ENCODE measurements at places on chromosomes 5 and 9.

DNA sequence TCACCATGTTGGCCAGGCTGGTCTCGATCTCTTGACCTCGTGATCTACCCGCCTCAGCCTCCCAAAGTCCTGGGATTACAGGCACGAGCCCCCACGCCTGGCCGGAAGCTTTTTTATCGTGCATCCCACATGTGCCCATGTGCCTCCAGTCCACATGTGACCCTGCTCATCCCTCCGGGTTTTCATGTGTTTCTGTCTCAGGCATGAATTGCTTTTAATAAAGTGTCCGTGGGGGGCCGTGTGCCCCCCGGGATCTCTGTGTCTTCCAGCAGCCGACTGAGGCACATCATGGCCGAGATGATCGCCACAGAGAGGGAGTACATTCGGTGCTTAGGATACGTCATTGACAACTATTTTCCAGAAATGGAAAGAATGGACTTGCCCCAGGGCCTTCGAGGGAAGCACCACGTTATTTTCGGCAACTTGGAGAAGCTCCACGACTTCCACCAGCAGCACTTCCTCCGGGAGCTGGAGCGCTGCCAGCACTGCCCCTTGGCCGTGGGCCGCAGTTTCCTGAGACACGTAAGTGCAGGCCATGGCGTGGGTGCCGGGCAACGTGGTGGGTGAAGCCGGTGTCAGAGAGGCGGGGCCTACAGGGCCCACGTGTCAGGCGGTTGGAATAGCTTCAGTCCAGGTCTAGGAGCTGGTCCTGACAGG lies 22.1 kb upstream of the LRRC14B start:
- DNase-seq, result no peak

GRCh38 chr9:35748858-35749514 lies at the start of the genes GBA2 and RGP1:
GBA2 (minus strand) TSS chr9:35749228; CDS start chr9:35748704, 524 bp downstream.
RGP1 (plus strand) TSS chr9:35749287; CDS start chr9:35749756, 469 bp downstream.
- peak; percentile 68 for DNase-seq

DNA sequence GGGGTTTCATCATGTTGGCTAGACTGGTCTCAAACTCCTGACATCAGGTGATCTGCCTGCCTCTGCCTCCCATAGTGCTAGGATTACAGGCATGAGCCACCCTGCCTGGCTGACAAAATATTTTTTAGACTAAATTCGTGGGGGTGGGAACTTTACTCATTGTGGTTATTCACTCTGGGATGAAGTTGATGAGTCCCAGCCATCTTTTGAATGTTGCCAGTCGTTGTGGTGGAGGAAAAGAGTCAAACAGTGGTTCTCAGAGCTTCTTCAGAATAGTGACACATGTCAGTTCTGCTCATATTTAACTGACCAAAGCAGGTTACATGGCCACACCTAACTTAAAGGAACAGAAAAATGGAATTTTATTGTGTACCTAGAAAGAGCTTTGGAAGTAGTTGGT lies 6.9 kb downstream of the SREK1 start:
- peak; percentile 29 for DNase-seq

DNA sequence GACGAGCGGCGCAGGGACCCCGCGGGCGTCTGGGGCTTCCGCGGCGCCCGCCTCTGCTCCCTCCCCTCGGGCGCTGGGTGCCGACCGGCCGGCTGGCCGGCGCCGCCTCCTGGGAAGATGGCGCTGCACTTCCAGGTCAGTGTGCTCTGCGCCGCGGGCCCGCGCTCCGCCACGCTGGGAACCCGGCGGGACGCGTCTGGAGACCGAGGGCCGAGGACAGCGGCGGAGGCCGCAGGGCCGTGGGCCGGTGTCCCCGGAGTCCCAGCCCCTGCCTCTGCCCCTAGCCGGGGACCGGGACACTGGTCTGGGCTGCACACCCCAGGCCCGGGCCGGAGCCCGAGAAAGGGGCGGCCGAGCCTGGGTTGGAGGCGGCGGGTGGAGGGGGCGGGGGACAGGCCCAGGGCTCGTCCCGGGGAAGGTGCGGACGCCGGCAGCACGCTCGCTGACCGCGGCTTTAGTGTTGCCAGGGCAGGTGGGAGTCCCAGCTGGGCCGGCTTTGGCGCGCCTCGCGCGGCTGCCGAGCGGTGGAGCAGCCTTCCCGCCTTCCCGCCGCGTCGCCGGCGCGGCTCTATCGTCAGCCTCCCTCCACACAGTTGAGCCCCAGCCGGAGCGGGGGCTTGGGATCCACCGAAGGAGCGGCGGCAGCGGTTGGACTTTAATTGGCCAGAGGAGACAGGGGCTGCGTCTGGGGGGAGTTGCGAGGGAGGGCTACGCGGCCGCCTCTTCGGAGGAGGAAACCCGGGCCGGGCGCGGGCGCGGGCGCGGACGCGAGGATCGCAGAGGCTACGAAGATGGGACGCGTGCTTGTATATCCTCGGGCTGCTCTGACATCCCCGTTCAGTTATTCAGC lies at the start of gene RANBP17:
Gene RANBP17 (plus strand): TSS at position 102 of the 850 bp plus-strand sequence.
- DNase-seq, result no peak

DNA sequence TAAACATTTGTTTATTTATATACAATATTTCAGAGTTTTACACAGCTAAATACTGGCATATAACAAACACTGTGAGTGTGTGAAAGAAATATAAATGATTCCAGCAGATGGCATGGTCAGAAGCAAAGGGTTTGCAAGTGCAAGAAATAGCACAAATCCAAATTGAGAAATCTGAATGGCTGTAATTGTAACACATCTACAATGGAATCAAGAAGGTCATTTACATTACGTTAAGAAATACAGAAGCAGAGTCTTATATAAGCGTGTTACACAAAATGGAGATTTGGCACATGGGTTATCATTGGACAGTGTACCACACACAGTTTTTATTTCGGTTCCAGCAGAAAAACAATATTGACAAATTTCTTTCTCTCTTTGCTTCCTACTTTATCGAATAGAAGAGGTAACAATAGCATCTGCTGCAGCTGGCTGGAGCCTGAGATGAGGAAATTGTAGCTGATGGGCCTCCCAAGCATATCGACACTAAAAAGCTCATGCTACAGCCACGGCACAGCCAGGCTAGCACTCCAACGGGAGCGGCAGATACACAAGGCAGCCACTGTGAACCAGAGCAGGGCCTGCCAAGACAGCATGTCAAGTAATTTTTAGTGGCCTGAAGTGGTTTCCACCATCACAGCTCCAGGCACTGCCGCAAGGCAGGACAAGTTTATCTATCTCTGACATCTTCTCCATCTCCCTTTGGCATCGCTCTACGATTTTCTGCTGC lies 564.6 kb upstream of the DMAC1 start:
- DNase-seq, result no peak

- DNase-seq, result no peak
These were observed 87.4 kb downstream of the PAX5 start for GRCh38 chr9:36946653-36947052.
